Activated CD8-positive, alpha-beta memory T cell treated with anti-CD3 and anti-CD28 coated beads for 4 hours (primary cell): ENCODE measurements at places on chromosomes 13 and 19.

GRCh38 chr13:52459668-52460067, 4.4 kb downstream of the CKAP2 start:
- no peak for DNase-seq

DNA sequence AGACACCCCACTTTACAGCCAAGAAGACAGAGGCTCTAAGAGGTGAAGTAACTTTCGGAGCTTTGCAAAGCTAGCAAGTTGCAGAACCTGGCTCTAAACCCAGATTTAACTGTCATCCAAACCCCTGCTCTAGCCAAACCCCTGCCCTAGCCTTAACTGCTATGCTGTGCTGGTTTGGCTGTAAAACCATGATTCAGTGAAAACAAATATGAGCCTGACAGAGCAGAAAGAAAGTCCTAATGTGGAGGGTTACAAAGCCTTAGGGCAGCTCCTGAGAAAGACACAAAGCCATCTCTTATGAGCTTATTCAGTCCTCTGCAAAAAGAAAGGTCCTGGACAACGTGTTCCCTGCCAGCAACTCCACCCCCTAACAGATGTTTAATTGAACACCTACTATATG, 172.8 kb downstream of the KATNAL1 start:
- no peak for DNase-seq

GRCh38 chr13:23642110-23642509, 71.9 kb downstream of the TNFRSF19 start:
- no peak for DNase-seq

DNA sequence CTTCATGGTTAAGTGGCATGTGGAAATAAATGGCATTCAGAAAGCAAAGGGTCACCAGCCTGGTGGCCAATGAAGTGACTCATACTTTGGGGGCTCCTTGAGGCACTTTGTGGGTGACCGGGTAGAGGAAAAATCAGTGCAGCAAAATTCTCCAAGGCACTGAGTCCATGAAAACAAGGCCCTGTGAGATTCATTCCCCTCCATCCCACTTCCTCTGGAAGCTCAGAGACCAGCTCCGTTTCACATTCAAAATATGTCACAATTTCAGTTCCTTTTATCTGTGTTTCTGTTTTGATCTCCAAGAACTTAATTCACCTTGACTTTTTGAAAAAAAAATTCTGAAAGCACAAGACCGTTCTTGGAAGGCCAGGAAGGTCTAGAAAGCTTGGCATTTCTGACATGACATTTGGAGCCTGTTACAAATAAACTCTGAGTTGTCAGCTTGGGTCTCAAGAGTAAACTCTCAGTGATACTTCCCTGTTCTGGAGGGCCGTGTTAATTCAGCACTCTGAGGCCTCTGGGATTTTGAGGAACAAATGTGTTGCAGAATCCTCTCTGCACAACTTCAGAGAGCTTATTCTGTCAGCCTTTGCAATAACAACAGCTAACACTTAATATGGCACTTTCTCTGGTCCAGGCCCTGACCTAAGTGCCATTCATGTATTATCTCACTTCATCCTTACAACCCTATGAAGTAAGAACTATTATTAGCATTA, 6.8 kb downstream of the CYSLTR2 start:
- DNase-seq: no peak

DNA sequence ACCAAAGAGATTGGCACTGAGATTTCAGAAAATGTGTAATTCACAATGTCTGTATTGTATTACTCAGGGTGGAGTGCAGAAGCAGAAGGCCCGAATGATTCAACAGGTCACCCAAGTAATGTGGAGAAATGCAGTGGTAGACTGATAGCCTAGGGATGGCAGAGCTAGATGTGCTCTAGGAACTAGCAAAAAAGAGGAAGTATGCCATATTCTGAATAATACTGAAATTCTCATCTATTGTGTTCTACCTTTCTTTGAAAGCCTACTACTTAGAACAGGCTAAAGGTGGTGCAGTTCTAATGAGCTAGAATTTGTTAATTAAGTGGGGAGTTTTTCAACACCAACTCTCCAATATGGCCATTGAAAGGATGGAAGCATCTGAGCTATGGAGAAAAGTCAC, 1449.8 kb upstream of the MIR17HG start:
- no peak for DNase-seq

DNA sequence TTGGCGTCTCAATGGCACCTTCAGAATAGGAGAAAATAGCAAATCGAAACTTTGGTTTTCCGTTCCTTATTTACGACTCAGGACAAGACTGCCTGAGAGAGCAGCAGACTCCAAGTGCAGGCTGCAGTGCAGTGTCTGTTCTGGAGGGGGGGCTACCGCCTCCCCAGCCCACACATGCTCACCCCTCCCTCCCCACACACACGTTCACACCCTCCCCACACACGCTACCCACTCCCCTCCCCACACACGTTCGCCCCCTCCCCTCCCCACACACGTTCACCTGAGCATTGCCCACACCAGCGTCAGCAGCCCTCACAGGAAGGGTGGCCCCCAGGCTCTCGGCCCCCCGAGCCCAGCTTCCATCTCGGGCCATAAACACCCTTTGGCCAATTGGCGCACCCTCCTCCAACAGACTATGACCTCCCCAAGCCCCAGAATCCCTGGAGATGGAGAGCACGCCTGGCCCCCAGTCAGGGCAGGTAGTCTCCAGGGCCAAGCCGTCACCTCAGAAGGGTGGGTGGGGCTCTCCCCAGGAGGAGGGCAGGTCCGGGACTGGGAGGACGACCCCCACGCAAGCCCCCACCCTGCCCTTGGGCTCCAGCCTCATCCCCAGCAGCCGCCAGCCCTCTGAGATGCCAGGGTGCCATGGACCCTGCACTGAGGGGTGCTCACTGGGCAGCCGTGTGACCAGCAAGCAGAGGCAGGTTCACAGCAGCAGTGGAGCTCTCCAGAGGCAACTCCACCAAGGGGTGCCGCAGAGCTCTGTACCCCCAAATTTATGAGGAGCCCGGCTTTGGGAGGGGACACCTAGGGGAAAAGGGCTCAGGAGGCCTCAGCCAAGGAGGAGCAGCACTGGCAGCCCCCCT, 27.5 kb downstream of the RASA3 start:
- DNase-seq: no peak

DNA sequence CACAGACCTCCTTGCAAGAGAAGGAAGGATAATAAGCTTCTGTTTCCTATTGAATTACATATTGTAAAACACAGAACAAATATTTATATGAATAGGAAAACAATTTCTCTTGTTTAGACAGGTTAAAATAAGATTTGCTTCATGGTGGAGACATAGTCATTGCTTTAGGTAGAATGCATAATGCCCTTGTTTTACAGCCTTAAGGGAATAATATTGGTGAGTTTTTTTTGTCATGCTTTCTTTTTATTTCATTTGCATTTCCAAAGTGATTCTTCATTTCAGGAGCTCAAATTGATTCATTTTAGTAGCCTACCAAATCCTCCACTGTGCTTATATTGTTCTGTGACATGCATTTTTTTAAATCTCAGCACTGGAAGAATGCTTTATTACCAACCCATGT, 690.7 kb downstream of the OLFM4 start:
- no peak for DNase-seq

GRCh38 chr13:80359414-80359777, 18.5 kb upstream of the SPRY2 start:
- DNase-seq: no peak
